G401 (cell line): ENCODE measurements at places on chromosomes 7 and 10. TPM values are rescaled to one million over a fixed set of nuclear protein-coding genes. Genes with fewer than 3 reads are reported as not detected.
A peak's percentile ranks its signal among the peaks of the same experiment; 100 is the strongest.

GRCh38 chr7:26603631-26604030 lies 260.8 kb downstream of the SKAP2 start:
- no peak for DNase-seq

GRCh38 chr10:119268871-119269506 lies 61.6 kb downstream of the GRK5 start:
- no peak for DNase-seq

GRCh38 chr10:108735380-108735779 lies 1187.9 kb downstream of the XPNPEP1 start:
- DNase-seq, result no peak

GRCh38 chr7:111660478-111660877 lies 98.2 kb upstream of the IMMP2L start:
- no peak for DNase-seq

DNA sequence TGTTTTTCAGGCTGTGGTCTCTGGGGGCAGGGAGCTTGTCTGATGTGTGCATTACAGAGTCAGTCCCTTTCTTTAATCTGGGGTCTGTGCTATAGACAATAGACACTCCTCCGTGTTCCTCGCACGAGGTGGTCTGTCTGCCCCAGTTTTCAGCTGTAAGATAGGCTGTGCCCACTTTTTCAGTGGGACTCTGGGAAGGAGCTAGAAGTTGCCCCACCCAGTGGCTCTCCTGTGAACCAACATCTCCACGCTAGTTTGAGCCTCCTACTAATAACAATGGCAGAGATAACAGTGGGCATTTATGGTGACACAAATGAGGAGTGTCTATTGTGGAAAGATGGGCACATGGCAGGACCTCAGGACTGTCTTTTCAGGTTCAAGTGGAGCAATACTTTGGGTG lies 44.0 kb downstream of the ADRB1 start:
- DNase-seq, result no peak

GRCh38 chr7:65390588-65390987 lies 16.9 kb downstream of the ZNF92 start:
- no peak for DNase-seq

DNA sequence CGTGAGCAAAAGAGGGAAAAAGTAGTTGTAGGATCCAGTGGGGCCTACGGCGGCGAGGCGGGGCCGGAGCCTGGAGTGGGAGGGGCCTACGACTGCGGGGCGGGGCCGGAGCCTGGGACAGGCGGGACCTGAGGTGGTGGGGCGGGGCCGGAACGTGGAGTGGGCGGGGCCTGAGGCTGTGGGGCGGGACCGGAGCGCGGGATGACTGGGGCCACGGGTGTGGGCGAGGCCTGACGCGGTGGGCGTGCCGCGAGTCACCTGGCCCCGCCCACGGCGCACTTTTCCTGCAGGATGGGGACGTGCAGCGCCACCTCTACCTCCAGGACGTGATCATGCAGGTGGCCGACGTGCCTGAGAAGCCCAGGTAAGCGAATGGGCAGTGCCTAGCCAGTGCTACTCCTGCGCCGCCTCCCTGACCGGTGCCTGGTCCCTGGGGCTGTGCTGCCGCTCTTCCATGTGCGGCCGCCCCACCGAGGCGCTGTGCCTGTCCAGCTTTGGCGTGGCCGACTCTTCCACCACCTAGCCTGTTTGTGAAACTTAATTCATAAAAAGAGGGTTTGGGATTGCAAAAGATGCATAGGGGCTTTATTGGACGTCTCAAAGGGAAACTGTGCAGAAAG lies 496 bp downstream of the ZNF511 start:
- DNase-seq, result peak; percentile 90

GRCh38 chr7:142557971-142558582 lies 191.2 kb upstream of the PRSS1 start:
- peak; percentile 17 for DNase-seq

CYP3A5 gene
- not detected in 2 replicates for total RNA-seq

CPA5 gene
- total RNA-seq, result not detected in 2 replicates

ZNF804B gene
- not detected in 2 replicates for total RNA-seq
